ENCODE measurements at places on chromosomes 1 and 21. TPM values are rescaled to one million over a fixed set of nuclear protein-coding genes. Genes with fewer than 3 reads are reported as not detected.

GRCh38 chr1:93206567-93206954 is 26.0 kb downstream of the CCDC18 start:
- DNase-seq = no peak

DNA sequence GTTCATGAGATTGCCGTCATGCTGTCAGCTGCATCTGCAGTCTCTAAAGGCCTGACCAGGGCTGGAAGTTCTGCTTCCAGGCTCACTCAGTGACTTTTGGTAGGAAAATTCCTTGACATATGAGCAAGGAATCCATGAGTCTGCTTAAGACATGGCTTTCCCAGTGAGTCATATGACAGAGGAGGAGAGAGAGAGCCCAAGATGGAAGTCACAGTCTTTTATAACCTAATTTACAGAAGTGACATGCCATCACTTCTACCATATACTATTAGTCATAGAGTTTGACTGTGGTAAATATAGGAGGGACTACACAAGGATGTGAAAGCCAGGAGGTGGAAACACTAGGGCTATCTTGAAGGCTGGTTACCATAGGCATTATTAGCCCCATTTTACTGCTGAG is 115.2 kb downstream of the ROR1 start:
- no peak for DNase-seq

GRCh38 chr1:243723050-243723449 is 127.0 kb downstream of the AKT3 start:
- DNase-seq = no peak

DNA sequence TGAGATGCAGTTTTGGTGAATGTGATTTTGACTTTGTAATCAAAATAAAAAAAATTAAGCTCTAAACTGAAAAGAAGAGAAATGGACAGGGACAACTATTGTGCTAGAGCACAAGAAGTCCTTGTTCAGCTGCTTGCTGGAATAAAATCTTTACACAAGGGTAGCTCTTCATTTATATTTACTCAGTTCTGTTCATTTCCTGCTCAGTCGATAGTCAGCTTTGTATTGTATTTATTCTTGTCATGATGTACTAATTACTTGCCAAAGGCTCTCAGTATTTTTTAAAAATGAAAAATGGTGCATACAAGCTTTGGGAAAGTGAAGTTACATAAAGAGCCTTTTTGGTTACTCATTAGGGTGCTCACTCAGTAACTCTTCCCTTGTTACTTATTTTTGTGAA is 17.8 kb downstream of the F5 start:
- DNase-seq = no peak

DNA sequence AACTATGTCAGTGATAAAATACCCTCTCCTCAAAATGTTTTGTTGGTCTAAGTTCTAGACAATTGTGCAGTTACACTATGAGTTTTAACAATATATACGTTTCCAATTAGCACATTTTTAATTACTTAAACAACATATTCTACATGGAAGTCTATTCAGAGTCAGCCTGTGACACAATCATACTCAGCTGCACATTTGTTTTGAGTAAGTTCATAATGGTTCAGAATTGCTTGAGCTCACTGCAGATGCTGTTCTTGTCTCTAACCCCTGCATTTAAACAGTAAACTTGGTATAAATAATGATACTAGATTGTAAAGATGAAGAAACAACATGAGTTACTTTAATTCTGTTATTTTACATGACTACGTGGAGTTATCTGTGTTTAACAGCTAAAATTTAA is 30.6 kb downstream of the CDKN2C start:
- DNase-seq = no peak

GRCh38 chr1:110433803-110434202 is 17.1 kb upstream of the PROK1 start:
- peak; percentile 51 for DNase-seq

GRCh38 chr1:61450454-61450853 is 274.5 kb downstream of the TM2D1 start:
- DNase-seq = peak; percentile 84

- DNase-seq = peak; percentile 76
Observed at GRCh38 chr21:34836103-34836932, 167.5 kb downstream of the CLIC6 start.

GRCh38 chr1:221284028-221284427 is 404.8 kb downstream of the HLX start:
- no peak for DNase-seq

DNA sequence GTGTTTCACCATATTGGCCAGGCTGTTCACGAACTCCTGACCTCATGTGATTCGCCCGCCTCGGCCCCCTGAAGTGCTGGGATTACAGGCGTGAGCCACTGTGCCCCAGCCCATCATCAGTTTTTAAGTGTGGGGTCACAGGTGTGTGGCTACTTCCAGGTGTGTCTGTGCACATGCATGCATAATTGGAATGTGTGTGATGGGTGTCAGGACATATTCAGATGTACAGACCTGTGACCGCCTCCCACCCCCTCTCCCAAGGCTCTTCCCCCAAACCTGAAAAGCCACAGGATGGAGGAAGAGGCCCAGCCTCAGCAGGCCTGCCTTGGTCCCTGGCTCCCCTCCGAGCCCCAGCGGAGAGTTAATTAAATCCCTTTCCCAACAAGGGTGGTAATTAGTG is 37.3 kb upstream of the CSF3R start:
- no peak for DNase-seq

DNA sequence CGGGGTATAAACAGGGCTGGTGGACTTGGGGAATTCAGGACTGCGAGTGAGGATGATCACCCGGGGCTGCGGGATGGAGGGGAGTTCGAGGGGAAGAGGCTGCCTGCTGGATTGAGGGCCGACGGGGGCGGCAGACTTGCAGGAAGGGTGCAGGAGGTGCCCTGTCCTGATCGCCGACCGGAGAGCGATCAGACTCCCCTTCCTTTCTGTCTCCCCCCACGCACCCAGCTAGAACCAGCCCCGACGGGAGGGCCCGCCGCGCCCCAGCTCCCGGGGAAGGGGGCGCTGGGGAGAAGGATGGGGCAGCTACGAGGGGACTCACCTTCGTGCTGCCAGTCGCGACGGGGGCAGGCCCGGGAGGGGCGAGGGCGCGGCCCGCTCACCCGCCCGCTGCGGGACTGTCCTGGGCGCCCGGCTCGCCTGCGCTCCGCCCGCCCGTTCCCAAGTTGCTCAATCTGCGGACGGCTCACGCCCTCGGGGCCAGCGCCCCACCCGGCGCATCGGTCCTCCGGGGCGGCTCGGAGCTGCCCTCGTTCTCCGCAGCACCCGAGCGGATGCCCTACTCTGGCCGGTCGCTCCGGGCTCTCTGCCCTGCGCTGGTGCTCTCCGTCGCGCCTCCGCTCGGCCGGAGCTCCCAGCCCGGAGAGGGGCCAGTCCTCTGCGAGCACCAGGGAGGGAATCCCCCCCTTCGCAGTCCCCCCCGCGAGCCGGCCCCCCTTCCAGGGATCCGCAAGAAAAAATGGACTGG is at the start of gene RSPO1:
RSPO1 (minus strand) TSS at position 649 of the 748 bp plus-strand sequence. CDS start 5,231 bp downstream, outside the sequence.
- peak; percentile 63 for DNase-seq

- no peak for DNase-seq
Observed at GRCh38 chr1:152160576-152160975, 1.5 kb upstream of the RPTN start.

GRCh38 chr21:42495765-42496119 is 282 bp downstream of the RSPH1 start:
- no peak for DNase-seq

GRCh38 chr21:30148906-30149305 is 17.7 kb downstream of the CLDN17 start:
- no peak for DNase-seq

GRCh38 chr21:21436012-21436534 is 437.9 kb downstream of the NCAM2 start:
- DNase-seq = no peak

DNA sequence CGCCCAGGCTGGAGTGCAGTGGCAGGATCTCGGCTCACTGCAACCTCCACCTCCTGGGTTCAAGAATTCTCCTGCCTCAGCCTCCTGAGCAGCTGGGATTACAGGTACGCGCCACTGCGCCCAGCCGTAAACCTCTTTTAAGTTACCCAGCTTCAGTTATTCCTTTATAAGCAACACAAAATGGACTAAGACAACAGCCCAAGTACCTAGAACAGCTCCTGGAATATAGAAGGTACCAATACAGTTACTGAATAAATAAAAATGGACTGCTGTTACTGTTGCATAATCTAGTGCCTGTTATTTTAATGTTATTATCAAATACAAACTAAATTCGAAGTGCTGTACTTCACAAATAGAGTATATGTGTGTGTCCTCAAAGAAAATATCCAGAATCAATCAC is 17.1 kb downstream of the RNF115 start:
- no peak for DNase-seq

- DNase-seq = no peak
Observed at GRCh38 chr1:211037095-211037494, 96.9 kb downstream of the KCNH1 start.

- no peak for DNase-seq
Observed at GRCh38 chr1:162192306-162192678, 122.8 kb downstream of the NOS1AP start.

DNA sequence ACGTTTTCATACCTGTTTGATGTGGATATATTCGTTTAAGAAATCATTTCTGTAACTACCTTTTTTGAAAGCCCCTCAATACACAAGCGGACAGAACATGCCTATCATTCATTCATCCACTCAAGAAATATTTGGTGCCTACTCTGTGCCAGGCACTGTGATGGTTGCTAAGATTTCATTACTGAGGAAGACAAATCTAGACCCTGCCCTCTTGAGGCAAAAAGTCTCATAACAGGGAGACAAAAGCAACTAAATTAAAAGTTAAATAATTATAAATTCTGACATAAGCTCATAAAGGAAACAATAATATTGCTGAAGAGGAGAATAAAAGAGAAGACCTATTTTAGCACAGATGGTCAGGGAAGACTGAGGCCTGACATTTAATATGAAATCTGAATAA is 203.5 kb upstream of the ZNHIT6 start:
- DNase-seq = no peak

- DNase-seq = no peak
Observed at GRCh38 chr1:170734412-170735175, 70.7 kb downstream of the PRRX1 start.

DNA sequence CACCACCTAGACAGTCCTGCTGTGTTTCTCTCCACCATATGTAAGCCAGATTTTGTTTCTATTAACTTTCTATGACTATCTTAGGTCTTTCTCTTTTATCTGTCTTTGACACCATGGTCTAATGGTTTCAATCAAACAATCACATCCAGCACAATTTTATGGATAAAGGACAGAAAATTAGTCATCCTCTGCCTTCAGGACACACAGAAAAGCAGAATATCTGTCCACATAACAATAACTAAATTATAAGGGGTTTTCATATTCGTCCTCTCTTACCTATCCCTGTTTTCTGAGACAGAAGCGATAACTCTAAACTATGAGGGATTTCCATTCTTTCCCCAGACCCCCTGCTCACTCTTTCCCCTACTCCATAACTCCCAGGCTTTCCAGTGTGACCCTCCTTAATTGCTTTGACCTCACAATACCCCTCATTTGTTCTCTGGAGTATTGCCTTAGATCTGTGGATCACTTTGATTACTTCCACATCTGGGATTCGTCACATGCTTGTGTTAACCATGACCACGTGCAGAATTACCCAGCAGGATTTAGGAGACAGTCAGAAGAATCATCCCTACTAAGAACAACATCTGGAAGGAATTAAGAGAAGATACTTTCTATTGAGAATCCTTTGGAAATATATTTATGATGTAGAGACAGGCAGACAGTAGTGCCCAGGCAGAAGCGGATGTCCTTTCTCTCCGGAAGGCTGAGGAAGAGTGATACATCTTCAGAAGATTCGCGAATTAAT is 108.2 kb upstream of the GREM2 start:
- DNase-seq = no peak

- DNase-seq = no peak
Observed at GRCh38 chr1:234855851-234856250, 245.9 kb upstream of the IRF2BP2 start.

DNA sequence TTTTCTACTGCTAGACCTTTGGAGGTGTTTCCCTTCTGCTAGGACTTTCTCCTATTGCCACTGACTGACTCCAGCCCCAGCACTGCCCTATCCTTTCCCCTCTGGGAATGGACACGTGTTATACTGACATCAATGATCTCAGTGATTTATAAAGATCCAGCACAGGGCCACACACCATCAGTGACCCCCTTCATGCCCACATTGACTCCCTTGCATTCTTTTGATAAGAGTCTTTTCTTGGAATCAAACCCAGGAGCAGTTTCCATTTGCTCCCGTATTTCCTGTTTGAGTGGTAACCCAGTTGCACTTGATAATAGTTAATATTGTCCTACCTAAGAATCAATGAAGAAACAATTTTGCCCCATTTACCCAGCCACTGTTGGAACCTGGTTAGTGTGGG is 501.0 kb upstream of the USP24 start:
- no peak for DNase-seq

DNA sequence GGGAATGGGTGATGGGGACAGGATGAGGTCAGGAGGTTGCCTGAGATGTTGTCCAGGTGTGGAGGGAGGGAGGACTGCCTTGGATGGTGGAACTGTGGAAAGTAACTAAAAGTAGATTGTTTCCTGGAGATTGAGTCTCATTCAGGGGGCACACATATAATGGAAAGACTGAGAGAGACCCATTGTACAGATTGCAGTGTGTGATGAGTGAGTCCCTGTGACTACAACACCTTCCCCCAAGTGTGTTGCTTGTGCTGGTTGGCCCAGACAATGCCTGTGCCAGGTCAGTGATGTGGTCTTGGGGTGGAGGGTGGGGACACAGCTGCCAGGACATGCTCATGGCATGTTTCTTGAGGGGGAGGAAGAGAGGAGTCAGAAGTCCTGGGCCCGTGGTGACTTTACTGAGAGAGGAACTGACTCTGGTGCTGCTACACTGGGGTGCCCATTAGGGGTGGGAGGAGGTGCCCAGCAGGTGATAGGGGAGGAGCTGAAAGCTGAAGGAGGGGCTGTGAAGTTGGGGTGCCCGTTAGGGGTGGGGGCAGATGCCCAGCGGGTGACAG is 5.2 kb downstream of the SNAP47 start:
- peak; percentile 2 for DNase-seq

Gene FYB2
- not detected for total RNA-seq

Gene LAMB3
- total RNA-seq = 64.2 TPM

Gene MSH4
- total RNA-seq = not detected

Gene KCNJ9
- not detected for total RNA-seq

Gene GJA4
- total RNA-seq = 4.8 TPM

Gene LCE1A
- not detected for total RNA-seq

Gene KCNA2
- not detected for total RNA-seq

Gene BRDT
- total RNA-seq = not detected

Gene SPATA46
- total RNA-seq = not detected

Gene GIPC2
- 4.0 TPM for total RNA-seq

Gene SLC2A5
- 2.7 TPM for total RNA-seq

Gene LIN9
- 5.7 TPM for total RNA-seq

Gene CYYR1
- not detected for total RNA-seq
